ENCODE measurements at places on chromosomes 7 and 10. TPM values are rescaled to one million over a fixed set of nuclear protein-coding genes. Genes with fewer than 3 reads are reported as not detected.
A peak's percentile ranks its signal among the peaks of the same experiment; 100 is the strongest.

DNA sequence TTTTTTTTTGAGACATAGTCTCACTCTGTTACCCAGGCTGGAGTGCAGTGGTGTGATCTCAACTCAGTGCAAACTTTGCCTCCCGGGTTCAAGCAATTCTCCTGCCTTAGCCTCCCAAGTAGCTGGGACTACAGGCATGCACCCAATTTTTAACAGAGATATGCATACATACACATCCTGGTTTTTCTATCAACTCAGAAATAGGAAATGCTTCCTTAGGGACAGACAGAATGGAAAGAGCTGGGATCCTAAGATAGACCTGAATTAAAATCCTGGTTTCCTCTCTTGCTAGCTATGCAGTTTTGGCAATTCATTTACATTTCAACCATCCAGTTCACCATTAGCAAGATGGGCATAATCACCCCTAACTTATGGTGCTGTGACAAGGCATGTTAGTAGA lies 347.5 kb downstream of the GPAM start:
- no peak for DNase-seq
- peaks cover 18% of the 10 kb centered on the region for H3K27me3 ChIP-seq
- no peak overlapping the region for H3K27ac ChIP-seq
- no peaks in the 10 kb centered on the region for H3K36me3 ChIP-seq
- H3K4me3 ChIP-seq = no peak overlapping the region

DNA sequence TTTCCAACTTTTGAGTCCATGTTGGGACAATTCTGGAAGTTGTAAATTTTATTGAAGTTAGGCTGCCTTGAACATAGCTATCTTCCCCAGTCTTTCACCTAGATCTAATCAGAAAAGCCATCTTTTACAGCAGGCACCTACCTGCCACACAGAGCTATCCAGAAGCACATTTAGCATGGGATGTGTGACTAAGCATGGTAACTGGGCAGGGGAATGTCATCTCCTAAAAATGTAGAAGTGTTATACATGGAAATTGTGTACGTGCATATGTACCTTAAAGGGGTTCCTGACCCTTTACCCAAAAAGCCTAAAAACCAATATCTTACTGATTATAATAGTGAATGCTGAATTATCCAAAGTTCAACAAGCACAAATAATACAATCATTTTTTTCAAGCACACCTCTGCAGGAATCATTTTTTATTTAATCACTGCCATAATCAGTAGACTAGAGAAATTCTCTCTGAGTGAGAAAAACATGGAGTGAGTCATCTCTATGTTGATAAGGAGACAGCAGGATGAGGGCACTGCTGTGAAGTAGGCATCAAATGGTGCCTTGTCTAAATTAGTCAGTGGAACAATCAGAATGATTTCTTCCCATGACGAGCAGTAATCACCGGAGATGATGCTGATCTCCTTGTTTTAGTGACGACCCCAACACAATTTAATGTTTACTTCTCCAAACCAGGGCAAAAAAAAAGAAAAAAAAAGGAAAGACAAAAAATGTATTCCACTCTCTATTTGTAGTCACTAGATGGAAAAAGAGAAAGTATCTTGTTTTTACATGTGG lies 75.9 kb downstream of the SORBS1 start:
- no peak overlapping the region for H3K4me3 ChIP-seq
- H3K27me3 ChIP-seq = peaks cover 12% of the 10 kb centered on the region
- no peak for DNase-seq
- H3K27ac ChIP-seq = no peak overlapping the region

DNA sequence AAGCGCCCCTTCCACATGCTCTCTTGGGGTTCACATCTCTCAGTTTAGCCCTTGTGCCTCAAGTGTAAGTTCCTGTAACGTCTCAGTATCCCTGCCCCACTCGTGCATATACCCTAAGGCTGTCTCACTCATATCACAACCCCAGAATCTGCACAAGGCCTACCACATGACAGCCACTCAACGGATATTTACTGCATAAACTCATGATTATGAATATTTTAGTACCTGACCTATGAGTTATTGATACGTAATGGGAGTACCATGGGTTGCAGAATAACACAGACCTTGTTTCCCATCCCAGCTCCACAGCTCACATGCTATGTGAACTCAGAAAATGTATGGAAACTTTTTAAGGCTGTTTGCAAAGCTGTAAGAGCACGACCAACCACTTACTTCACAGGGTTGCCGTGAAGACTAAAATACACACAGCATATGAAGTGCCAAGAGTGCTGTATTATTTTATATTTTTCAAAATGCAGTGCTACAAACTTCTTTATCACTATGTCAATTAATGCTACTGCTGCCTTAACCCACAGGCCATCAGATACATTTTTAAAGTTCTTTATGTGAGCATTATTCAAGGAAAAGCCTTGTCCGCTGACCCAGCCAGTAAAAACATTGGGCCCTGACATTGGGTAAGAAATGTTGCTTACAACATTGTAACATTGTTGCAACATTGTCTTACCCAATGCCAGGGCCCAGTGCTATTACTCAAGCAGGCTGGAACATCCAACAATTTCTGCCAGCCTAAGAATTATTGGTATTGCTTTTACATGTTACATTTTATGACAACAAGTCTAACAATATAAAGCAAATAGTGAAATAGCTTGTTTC lies 97.2 kb downstream of the JAZF1 start:
- H3K27me3 ChIP-seq = peaks cover 18% of the 10 kb centered on the region
- DNase-seq = no peak
- H3K4me1 ChIP-seq = no peaks in the 10 kb centered on the region
- H3K4me3 ChIP-seq = no peak overlapping the region
- no peaks in the 10 kb centered on the region for H3K36me3 ChIP-seq

- no peaks in the 10 kb centered on the region for H3K36me3 ChIP-seq
- H3K4me1 ChIP-seq = no peaks in the 10 kb centered on the region
- no peak overlapping the region for H3K4me3 ChIP-seq
- no peaks in the 10 kb centered on the region for H3K27me3 ChIP-seq
- H3K27ac ChIP-seq = no peak overlapping the region
- no peak for DNase-seq
These were observed 38.3 kb upstream of the TMEM140 start for GRCh38 chr7:135109562-135109961.

DNA sequence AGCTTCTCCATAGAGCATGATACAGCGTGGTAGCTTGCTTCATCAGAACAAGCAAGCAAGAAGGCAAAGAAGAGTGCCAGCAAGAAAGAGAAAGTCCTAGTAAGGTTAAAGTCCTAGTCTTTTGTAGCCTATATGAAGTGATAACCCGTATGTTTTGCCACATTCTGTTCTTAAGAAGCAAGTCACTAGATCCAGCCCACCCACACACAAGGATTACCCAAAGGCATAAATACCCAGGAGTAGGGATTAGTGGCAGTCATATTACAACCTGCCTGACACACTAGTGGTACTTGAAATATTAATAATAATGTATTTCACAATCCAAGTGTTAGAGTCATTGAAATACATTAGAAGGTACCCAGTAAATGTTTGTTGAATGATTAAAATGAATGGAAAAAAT lies 285.5 kb downstream of the HPSE2 start:
- no peak for DNase-seq
- H3K27me3 ChIP-seq = no peaks in the 10 kb centered on the region
- H3K36me3 ChIP-seq = no peaks in the 10 kb centered on the region
- no peaks in the 10 kb centered on the region for H3K4me1 ChIP-seq

DNA sequence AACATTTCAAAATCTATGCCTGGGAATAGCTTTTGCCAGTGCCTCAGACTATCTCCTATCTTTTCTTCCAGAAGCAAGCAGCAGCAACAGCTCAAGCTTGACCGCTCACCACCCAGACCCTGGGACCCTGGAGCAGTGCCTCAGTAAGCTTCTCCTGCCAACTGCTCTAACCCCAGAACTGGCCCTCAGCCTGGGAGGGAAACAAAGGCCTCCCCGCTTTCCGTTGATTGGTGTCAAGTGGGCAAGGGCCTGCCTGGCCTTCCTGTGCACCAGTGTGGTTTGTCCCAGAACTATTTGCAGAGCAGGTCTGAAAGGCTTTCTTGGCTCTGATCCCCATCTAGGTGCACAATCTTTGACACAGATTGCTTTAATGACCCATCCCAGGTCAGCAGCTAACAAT lies 3.3 kb upstream of the ATP6V0A4 start:
- no peak for DNase-seq
- no peak overlapping the region for H3K27ac ChIP-seq
- no peaks in the 10 kb centered on the region for H3K4me1 ChIP-seq
- H3K27me3 ChIP-seq = peaks cover 61% of the 10 kb centered on the region
- H3K36me3 ChIP-seq = no peaks in the 10 kb centered on the region

DNA sequence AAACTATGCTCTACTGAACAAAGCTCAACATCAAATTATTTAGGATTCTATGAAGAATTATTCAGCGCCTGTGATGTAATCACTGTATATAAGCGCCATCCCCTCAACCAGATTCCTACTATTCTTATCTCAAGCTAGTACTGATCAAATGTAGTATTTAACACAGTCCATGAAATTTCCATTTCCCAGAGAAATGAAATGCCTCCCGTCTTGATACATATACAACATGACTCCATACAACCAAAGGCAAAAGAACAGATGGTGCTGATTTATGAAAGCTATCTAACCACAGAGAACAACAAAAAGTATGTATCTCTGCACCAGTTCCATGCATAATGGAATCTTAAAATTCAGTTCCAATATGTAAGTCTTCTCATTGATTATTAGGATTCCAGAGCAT lies 406.1 kb downstream of the PARD3 start:
- H3K36me3 ChIP-seq = no peaks in the 10 kb centered on the region
- H3K27me3 ChIP-seq = no peaks in the 10 kb centered on the region
- H3K27ac ChIP-seq = no peak overlapping the region
- no peak for DNase-seq

- H3K4me1 ChIP-seq = peaks cover 59% of the 10 kb centered on the region
- no peaks in the 10 kb centered on the region for H3K27me3 ChIP-seq
- no peaks in the 10 kb centered on the region for H3K36me3 ChIP-seq
- H3K27ac ChIP-seq = no peak overlapping the region
These were observed 285.5 kb downstream of the TWIST1 start for GRCh38 chr7:18831943-18832342.

DNA sequence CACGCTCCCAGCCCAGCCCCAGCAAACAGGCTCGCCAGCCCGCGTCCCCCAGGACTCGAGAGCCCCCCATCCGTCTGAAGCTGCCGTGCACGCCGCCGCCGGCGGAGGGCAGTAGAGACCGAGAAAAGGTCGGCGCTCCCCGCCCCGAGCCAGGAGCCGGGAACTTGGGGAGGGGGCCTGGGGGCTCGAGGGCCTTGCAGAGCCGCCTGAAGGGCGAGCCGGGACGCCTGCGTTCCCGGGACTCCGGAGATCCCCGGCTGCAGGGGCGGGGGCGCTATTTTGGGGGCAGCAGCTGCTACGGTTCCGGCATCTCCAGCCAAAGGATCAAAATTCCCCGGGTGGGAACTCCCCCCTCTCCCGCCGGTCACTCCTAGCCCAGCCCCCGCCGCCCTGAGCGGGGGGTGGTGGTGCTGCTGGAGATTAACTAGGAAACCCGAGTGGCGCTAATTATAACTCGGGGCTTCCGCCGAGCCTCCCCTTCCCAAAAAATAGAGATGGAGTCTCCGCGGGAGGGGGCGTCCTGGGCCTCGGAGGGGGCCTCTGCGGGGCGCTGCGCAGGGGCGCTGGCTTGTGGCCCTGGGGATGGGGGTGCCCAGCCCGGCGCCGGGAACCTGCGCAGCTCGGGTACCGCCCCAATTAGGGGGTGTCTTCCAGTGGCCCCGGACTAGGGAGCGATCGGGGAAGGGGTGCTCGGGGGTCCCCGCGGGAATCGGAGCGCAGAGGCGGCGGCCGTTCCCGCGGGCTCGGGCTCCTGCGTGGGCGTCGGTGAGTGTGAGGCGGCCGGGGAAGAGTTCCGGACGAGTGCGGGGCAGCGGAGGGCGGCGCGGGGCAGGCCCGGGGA lies 608 bp downstream of the ACHE start:
- H3K27me3 ChIP-seq = peaks cover 7% of the 10 kb centered on the region
- peak overlapping the region; percentile 50 for H3K4me3 ChIP-seq
- H3K36me3 ChIP-seq = no peaks in the 10 kb centered on the region
- DNase-seq = peak; percentile 76
- H3K27ac ChIP-seq = no peak overlapping the region

The FBXL13 gene
- total RNA-seq = 0.37 TPM

The HSPA12A gene
- 1.5 TPM for total RNA-seq

Data from A673 (cell line).